T-cell (primary cell): ENCODE measurements at places on chromosomes 6 and 20.
A peak's percentile ranks its signal among the peaks of the same experiment; 100 is the strongest.

GRCh38 chr6:56158571-56158970 is 88.8 kb downstream of the COL21A1 start:
- DNase-seq: no peak

GRCh38 chr20:58313396-58313795 is 3.9 kb downstream of the RAB22A start:
- no peak for DNase-seq

GRCh38 chr20:11522366-11522741 is 395.3 kb upstream of the BTBD3 start:
- no peak for DNase-seq

DNA sequence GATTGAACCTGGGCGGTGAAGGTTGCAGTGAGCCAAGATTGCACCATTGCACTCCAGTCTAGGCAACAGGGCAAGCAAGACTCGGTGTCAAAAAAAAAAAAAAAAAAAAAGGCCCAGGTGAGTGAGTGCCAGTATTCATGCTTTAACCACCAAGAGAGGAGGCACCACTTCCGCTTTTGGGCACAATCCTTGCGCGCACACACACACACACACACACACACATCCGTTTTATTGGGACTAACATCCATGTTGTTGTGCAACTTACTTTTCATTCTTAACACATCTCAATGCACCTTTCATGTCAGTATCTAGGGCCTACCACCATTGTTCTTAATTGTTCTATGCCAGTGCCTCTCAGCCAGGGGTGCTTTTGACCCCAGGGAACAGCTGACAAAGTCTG is 263.0 kb downstream of the CDC5L start:
- no peak for DNase-seq

DNA sequence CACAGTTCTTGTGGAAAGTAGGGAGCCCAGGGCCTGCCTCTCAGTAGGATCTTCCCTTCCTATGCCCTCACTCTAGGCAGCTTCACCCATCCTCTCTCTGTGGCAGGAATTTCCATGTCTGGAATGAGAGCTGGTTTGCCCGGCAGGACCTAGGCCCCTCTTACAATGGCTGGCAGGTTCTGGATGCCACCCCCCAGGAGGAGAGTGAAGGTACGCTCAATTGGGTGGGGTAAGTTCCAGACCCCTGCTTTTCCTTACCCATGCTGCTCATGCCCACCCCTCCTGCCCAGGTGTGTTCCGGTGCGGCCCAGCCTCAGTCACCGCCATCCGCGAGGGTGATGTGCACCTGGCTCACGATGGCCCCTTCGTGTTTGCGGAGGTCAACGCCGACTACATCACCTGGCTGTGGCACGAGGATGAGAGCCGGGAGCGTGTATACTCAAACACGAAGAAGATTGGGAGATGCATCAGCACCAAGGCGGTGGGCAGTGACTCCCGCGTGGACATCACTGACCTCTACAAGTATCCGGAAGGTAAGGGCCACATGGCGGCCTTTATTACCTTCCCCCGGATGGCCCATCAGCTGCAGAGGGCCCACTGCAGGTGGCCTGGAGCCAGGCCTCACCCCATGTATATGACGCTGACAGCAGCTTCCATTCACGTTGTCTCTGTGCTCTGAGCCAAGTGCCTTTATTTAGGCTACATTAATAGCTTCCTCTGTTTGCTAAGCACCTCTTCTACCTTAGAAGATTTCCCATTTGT is 22.8 kb downstream of the TGM6 start:
- DNase-seq: no peak

DNA sequence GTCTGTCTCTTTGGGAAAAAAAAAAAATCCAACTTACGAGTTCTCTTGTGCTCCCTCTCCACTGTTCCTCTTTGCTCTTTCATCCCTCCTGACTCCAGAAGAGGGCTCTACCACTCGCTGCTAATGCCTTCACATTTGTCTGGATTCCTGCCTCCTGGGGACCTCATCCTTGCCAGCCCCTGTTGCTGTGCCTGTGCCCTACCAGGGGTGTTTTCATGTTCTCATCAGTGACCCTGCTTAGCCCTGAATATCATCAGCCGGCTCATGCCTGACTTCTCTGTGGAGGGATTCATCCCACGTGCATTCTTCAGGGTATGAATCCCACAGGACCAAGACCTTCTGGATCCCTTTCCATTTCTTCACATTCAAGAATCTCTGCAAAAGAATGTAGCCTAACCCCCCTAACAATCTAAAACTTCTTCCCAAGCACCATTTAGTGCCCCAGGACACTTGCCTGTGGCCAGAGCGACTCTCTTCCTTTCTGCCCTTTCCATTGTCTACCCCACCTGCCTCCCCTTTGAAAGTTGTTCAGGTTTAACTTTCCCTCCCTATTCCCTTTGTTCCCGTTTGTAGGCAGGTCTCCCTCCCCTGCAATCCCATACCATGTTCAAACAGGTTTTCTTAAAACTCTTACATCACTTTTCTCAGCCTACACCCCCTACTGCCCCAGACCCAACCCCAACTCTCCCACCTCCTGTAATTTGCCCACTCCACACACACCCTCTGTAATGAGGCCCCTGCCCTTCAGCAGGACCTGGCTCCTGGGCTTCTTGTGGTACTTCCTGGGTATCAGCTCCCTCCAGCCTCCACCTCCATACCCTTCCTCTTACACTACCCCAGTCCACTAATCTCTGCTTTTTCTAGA is 50.2 kb downstream of the RREB1 start:
- no peak for DNase-seq

DNA sequence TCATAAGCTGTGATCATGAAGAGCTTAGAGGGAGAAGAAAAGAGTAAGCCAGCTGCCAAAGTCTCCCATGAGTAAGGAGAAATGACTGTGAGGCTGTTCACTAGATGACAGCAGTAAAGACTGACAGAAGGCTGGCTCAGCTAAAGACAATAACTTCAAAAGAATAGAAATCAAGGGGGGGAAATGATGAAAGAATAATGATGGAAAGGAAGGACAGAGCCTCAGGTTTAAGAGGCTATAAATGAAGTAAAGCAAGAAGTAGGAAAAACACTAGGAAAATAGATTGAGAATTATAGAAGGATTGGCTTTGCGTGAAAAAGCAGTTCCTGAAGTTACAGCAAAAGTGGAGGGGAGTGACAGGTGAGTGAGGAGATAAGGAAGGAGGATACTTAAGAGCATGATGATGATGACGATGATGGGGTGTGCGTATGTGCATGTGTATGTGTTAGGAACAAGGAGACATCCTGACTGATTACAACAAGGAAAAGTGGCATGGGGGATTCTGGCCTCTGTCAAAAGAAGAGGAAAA is 48.2 kb downstream of the HBS1L start:
- DNase-seq: no peak

- no peak for DNase-seq
Measured at GRCh38 chr6:45466686-45467085, 89.0 kb upstream of the SUPT3H start.

- DNase-seq: peak; percentile 78
Measured at GRCh38 chr20:53609491-53610445, 16.1 kb upstream of the ZNF217 start.

DNA sequence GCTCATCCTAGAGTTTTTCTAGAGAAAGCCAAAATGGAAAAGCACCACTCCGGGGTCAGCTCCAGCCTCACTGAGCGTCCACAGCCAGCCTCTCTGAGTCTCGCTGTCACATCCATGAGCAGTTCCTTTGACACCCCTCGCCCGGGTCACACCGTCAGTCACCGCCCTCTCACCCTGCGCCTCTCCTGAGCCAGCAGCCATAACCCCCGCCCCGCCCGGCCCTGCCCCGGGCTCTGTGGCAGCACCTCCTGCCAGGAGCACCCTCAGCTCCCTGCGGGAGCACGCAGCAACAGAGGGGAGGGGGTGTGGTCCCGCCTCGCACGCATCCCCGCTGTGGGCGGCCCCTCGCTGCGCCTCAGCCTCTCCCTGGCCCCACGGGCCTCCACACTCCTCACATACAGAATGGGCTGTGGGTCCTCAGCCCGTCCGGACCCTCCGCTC is 267.7 kb downstream of the TAF4 start:
- DNase-seq: no peak

DNA sequence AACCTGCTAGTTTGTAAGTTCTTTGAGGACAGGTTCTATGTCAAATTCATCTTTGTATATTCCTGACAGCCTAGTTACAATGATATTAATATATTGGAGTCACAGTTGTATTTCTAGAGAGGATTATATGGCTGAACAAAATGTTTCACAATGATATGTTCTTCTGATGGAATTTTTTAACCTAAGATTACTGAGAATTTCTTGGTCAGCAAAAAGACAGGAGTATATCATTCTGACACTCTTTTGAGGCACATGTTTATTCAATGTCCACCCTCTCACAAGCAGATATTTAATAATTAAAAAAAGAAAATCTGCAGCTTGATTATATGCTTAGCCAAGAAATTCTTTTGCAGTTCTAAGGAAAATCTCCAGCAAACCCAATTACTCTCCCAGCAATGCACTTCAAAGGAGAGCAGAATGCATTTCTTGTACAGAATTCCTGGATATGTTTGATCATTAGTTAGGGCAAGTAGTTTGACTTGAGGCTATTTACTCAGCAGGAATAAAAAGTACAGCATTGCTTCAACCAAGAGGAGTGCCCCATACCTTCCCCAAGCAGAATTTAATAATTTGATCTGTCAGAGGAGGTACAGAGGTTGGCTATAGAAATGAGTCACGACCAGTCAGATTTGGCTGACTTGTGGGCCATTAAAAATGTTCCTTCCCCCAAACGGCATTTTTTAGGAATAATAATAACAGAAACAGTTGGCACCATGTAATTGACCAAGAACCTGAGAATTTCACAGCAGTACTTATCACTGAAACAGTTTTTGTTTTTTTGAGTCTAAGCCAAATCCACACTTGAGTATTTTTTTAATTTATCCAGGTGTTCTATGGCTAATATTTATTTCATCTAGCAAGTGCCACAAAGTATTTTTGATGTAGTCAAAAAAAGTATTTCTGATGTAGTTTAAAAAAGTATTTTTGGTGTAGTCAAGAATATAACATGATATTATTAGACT is 508.1 kb upstream of the FLRT3 start:
- no peak for DNase-seq

- peak; percentile 49 for DNase-seq
Measured at GRCh38 chr6:31729979-31730630, 1.0 kb upstream of the DDAH2 start.

GRCh38 chr6:148345176-148345575 is 2.5 kb downstream of the SASH1 start:
- no peak for DNase-seq

- DNase-seq: no peak
Measured at GRCh38 chr6:11212664-11213063, 19.8 kb downstream of the NEDD9 start.

DNA sequence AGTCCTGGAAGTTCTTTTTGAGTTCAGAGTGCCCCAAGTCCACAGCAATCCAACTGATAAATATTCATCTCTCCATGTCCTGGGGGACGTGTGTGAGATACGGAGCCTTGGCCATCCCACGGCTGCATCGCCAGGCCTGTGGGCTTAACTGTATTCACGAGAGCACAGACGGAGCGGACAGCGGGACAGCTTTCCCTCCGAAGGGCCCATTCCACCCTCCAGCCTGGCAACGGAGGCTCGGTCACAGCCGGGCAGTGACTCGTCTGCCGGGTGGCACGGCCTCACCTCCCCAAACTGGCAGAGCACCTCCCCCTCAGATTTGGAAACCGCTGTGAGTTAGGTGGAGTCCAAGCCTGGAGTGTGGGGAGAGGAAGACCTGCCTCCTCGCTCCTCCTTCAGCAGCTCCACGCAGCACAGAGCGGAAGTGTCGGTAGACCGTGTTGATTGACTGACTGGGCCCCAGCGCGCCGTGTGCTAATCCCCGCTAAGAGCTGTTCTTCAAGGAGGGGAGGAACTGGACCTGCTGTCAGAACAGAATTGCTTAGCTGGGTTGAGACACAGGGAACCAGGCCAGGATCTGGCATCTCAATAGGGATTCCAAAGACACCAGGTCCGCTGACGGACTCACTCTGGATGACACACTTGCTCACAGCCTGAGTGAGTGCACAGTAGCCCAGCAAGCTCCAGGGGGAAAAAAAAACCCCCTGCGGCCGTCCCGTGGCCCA is 10.9 kb downstream of the FOXF2 start:
- no peak for DNase-seq

GRCh38 chr6:5335020-5335419 is 73.7 kb downstream of the FARS2 start:
- DNase-seq: no peak

- DNase-seq: no peak
Measured at GRCh38 chr6:21961226-21961625, 335.6 kb downstream of the PRL start.

DNA sequence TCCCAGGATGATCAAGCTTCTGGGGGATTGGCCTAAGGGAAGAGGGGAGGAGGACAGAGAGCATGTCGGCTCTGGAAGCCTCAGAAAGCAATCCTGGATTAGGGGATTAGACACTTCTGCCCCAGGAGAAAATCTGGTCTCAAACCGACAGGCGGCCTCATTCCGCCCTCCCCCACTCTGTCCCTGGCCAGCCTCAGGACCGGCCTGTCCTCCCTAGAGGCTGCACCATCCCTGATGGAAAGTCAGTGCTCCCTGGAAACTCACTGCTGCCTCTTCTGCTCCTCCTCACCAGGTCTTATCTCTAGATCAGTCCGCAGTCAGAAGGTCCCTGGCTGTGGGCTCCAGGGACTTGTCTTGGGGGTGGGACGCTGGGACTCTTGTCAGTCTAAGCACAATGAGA is 905 bp upstream of the SLC12A5 start:
- DNase-seq: no peak

DNA sequence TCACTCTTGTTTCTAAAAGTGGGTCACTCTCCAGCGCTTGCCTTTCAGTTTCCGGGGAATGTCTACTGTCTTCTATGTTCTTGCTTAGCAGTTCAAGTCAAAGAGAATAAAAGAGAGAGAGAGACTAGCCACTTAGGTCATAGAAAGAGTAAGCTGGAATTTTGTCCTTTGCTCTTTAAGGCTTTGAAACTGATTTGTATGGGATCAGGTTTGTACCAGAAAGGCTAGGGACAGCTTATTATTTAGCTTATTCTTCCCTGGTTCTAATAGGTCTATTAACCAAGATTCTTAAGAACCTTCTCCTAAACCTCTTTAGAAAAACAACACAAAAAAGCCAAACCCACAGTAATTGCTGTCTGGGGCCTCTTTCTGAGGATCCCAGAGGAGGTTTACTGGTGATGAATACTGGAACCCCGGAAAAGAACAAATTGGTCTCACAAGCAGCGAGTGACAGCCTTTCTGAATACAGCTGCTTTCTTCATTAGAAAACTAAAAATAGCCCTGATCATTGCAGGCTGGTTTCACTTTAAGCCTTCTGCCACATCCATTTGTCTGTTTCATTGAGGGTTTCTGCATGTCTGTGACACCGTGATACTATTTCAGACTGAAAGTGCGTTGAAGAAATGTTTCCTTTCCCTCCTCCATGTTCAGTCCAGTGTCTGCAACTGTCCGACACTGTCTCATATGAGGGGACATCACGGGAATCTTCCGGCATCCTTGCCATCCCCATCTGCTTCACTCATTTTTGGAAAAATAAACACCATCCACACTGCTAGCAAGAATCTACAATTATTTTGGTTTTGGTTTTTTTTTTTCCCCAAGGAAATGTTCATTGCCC is 75.1 kb upstream of the ATXN1 start:
- DNase-seq: no peak

DNA sequence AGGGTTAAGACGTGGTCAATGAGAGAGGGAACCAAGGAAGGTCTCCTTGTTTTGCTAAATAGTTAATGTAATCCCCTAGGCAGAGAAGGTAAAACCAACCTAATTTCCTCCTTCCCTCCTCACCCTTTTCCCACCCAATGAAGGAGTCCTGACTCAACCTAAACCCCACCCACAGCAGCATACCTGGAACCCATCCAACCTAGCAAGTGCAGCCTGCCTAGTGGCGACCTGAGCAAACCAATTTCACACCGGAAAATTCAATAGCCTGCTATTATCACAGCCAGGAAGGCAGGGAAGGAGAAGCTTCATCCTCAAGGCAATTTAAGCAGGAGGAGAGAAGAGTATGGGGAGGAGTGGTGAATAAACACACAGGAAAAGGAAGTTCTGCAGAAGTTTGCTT is 46.9 kb downstream of the OSTM1 start:
- no peak for DNase-seq
